ENCODE measurements at places on chromosomes 6 and 20.

GRCh38 chr20:10639077-10639736 lies 34.6 kb downstream of the JAG1 start:
- DNase-seq: no peak

GRCh38 chr6:27757307-27757706 lies 154.9 kb downstream of the OR2B2 start:
- peak; percentile 68 for DNase-seq

GRCh38 chr20:53921443-53921973 lies 148.9 kb downstream of the BCAS1 start:
- DNase-seq: no peak

- no peak for DNase-seq
These were observed 149.8 kb downstream of the BTBD9 start for GRCh38 chr6:38489951-38490350.

DNA sequence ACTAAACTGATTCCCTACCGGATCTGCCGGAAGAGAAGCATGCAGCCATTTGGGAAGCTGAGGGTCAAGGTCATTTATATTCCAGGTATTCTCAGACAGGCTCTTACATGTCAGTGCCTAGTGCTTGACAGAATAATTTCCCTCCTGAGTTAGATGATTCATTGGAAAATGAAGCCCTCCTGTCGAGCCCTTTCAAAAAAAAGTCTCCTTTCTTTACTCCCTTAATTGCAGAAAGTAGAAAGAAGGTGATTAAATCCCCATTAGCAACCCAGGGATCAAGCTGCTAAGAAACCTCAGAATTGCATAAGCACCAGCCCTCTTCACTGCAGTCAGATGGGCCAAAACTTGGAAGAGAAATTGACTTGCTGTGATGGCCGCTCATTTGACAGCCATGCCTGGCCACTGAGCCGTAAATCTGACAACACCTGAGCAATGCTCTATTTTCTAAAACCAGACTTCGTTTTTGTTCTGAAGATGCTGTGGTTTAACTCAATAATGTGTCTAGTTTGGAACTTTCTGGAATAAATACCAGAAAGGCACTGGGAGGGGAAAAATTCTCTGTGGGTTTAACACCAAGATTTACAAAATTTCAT lies 61.0 kb upstream of the ARMH2 start:
- no peak for DNase-seq

GRCh38 chr20:16474363-16474762 lies 98.9 kb downstream of the KIF16B start:
- no peak for DNase-seq

DNA sequence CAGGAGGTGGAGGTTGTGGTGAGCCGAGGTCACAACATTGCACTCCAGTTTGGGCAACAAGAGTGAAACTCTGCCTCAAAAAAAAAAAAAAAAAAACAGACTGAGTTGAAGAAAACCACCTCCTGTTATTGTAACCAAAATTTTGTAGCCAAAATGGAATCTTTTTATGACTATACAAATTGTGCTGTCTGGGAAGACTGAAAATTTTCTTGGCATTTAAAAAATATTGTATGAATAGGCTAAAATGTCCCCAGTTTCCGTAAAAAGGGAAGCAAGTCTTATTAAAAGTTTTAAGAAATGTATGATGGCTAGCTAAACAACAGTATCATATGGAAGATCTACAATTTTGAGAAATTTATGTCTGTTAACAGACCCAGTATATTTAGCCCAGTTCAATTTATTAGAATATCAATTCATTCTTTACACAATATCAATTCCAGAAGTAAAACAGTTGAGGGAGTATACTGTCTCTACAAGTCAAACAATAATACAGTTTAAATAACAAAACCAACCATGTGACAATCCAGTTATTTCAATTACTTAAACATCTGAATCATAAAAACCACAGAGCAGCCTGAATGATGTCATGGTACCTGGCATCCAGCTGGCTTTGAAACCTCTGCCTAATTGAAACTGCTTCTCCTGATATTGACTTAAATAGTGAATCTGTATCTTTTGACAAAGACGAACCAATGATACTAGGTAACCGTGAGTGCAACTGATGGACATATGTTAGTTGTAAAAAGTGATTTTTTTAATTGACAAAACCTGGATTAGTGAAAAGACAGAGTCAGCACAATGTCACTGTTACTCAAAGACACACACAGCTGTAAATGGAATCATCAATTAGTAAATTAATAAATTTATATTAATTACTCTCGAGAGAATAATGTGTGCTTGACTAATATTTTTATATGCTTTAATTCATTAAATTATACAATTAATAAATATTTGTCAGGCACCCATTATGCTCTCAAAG lies 166.6 kb upstream of the MARCKS start:
- DNase-seq: peak; percentile 23

- no peak for DNase-seq
These were observed 145.2 kb downstream of the CEBPB start for GRCh38 chr20:50335866-50336265.

DNA sequence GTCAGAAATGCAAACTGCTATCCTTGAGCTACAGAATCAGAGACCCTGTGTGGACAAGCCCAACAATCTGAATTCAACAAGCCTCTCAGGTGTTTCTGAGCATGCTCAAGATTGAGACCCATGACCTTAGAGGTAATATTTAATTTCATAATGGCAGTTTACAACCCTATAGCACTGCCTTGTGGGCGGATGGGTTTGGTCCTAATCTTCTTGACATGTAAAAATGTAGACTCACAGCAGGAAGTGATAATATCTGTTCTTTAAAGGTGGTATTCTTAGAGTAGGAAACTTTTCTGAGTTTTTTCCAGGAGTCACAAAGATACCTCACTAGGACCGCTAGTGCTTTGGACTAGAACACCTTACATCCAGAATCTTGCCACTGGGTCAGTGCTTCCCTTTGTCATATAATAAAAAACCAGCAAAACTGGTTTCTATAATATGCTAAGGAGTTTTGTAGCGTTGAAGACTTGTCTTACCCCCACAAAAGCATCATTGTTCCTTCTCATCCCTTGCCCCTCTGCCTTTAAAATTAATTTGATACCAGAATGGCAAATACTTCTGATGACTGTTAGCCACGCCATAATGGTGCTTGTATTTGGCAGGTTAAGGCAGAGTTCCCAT lies 52.6 kb downstream of the E2F3 start:
- no peak for DNase-seq

DNA sequence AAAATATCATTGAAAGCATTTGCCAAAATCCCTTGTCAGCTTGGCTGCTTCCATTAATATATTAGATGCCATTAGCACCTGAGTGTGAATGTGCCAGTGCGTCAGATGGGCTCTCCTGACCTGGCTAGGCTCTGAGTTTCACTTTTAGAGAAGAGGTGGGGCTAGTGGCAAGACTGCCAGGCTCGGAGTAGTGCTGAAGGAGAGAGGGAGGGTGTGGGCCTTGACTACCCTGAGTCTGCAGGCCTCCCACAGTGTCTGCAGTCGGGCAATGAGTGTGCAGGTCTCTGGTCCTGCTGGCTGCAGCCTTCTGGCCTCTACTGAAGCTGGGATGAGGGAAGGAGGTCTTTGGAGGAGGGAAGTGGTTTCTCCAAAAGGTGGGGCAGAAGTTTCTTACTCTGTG lies 34.6 kb upstream of the PNPLA1 start:
- no peak for DNase-seq

- no peak for DNase-seq
These were observed 329.3 kb upstream of the RNF24 start for GRCh38 chr20:4344670-4345069.

GRCh38 chr6:23244300-23244699 lies 674.9 kb downstream of the HDGFL1 start:
- DNase-seq: no peak

DNA sequence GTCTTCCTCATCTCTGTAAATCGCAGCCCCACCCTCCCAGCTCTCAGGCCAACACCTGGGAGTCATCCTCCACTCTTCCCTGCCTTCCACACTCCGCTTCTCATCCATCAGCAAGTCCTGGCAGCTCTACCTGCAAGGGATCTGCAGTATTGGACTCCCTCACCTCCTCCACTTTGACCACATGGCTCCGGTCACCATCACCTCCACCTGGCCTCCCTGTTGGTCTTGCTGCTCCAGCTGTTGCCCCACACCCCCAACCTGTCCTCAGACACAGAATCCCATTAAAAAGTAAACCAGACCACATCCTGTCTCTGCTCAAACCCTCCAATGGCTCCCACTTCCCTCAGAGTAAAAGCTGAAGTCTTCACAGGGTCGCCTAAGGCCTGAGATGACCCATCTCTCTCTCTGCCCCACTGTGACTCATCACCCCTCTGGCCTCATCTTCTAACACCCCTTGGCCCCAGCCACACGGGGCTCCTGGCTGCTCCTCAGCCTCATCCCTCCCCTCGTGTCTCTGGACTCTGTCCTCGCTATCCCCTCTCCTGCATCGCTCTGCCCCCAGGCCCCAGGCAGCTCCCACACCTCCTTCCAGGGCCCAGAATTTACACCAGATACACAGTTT lies 185.1 kb upstream of the SULF2 start:
- no peak for DNase-seq

- DNase-seq: no peak
These were observed 246.1 kb downstream of the TFAP2C start for GRCh38 chr20:56875052-56875659.

DNA sequence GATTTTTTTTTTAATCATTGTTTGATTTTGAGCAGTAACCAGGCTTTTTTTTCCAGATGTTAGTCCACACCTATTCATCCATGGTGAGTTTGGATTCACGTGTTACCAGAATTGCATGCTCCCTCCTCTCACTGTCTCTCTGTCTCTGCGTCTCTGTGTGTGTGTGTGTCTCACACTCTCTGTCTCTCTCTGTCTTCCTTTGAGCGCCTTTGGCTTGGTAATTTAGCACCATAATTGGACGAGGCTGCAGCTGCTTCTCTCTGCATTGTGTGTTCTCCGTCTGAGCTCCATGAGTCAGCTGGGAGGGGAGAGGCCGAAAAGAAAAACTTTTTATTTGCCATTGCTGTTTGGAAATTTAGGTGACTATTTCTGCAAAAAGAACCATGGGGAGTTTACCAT lies 3.4 kb downstream of the TFAP2B start:
- no peak for DNase-seq

DNA sequence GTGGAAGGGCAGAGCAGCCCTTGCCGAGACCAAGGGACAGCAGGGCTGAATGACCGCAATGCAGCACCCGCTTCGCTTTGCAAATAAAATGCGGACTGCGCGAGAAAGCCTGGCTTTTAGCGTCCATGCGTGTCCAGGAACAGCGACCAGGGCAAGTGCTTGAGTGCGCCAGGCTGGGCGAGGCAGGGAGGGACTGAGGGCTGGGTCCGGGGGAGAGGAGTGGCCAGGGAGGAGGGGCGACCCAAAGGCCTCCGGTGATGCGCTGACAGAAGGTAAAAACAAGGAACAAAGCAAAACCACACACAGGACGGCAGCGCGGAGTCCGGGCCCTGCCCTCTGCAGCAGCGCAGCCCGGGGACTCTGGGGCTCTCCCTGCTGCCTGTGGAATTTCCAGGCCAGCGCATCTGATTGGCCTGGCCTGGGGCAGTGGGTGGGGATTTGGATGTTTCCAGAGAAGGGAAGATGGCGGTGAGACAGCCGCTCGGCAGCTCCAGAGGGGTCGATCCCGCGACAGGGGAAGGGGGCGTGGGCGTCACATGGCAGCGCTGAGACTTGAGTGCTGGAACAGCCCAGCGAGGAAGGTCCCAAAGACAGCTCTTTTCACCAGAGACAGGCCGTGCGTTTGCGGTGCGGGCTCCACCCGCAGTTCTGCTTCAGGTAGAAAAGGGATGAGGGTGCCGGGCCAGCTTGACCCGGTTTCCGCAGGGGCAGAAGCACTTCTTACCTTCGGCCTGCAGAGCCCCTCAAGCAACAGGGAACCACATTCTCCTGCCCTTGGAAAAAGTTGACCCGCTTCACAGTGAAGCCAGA lies 51.8 kb downstream of the SSR1 start:
- peak; percentile 36 for DNase-seq

GRCh38 chr6:41522780-41523548 lies 23.2 kb upstream of the FOXP4 start:
- DNase-seq: no peak

- no peak for DNase-seq
These were observed 291.1 kb downstream of the DHX35 start for GRCh38 chr20:39253051-39253755.

DNA sequence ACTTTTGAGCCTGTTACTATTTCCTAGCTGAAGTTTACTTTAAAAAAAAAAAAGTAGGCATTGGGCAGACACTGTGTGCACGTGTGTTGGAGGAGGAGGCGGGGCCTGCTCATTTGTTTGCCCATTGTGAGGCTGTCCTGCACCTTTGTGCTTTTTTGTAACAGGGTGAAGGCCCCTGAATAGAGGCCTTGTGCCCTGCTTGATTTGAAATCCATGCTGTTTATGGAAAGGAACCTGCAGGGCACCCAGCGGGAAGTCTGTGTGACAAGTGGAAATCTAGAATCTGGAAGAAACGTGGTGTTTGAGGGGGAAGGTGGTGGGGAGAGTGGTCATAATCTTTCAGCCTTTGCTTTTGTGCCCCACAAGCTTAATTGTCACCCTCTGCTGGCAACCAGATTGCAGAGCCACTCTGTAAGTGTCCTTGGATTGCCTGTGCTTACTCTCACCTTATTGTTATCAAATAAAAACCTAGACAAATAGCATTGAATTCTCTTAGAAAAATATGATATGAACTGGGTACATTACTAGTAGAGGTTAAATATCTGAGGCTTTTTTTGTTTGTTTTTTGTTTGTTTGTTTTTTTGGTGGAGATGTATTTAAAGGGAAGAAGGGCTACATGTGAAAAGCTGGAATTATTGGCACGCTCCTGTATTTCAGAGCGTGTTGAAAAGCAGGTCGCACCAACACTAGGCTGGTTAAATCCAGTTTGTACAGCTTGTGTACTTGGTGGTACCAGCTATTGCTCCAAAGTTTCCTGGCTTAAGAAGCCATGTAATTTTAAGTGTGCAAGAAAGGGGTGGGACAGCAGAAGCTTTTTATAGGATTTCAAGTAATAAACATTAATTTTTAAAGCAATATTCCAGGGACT lies 156.3 kb downstream of the ARID1B start:
- no peak for DNase-seq

GRCh38 chr6:102984357-102984756 lies 1590.8 kb downstream of the GRIK2 start:
- no peak for DNase-seq

GRCh38 chr6:1336246-1336843 lies 24.4 kb downstream of the FOXQ1 start:
- no peak for DNase-seq

All from activated CD4-positive, alpha-beta T cell treated with anti-CD3 and anti-CD28 coated beads, Interleukin-2, amount 50 U/mL, for 16 hours (primary cell).